ENCODE measurements at places on chromosomes 2 and 18. TPM values are rescaled to one million over a fixed set of nuclear protein-coding genes. Genes with fewer than 3 reads are reported as not detected.

DNA sequence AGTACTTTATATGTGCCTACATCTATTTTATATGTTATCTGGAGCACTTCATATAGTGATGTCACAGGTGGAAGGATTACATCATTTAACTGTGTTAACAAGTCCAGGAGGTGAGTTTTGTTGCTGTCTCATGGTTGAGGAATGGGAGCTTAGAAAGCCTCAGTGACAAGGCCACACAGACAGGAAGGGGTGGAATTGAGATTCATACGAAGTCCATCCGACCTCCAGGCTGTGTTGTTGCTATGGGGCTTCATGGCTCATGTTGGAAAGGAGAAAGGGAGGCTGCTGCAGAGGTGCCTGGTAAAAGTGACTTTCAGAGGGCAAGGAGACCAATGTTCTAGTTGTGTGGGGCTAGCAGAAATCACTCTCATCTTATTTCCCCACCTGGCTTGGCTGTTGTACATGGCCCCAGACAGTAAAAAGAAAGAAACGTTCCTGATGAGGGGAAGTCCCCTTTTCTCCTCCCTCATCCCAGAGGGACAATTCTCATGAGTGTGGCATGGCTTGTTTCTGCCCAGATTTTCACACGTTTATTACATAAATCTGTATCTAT, 31.0 kb upstream of the GREB1 start:
- no peak for DNase-seq

DNA sequence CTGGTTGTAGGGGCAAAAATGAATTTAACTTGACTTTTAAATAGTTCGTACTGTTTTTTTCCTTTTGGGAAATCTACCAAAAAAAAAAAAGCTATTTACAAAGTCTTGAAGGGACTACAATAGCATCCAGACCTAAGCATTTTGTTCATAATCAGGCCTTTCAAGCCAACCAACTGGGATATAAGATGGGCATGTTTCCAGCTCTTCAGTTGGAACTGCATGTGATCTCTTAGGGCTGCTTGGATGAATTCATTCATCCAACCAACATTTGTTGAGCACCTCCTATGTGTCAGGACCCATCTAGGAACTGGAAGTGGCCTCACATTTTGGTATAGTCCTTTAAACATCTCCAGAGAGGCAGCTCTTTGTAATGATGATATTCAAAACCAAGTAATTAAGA, 98.6 kb downstream of the AAK1 start:
- no peak for DNase-seq

DNA sequence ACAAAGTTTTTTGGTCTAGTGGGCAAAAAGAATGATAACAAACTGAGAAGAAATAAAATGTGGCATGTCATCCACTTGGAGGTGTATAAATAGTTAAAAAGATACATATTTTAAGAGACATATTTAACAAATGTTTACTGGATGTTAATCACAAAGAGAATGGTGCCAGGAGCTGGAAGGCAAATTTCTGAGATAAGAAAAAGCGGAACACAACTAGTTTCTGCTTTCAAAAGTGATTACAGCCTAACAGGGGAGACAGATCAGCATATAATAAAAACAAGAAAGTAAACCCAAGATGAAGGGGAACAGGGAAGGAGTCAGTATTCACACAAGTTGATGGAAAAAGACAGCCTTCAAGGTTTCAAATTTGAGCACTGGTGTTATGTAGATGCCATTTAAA, 91.3 kb downstream of the OLA1 start:
- no peak for DNase-seq

- DNase-seq = no peak
Measured at GRCh38 chr2:18268400-18268799, 292.1 kb downstream of the RDH14 start.

Gene FEZ2
- total RNA-seq = 49.6 TPM

Gene EHD3
- total RNA-seq = 29.7 TPM

Gene CGREF1
- total RNA-seq = 0.80 TPM

Gene RUFY4
- not detected for total RNA-seq

Data from left ventricle myocardium inferior (tissue), 1 donor.